ENCODE measurements at places on chromosomes 5 and 9. TPM values are rescaled to one million over a fixed set of nuclear protein-coding genes. Genes with fewer than 3 reads are reported as not detected.

GRCh38 chr5:179792612-179793467 is 946 bp upstream of the LTC4S start:
- H3K27ac ChIP-seq: peak overlapping the region; percentile 80
- no peaks in the 10 kb centered on the region for H3K27me3 ChIP-seq
- peaks cover 53% of the 10 kb centered on the region for H3K4me1 ChIP-seq
- H3K4me3 ChIP-seq: no peak overlapping the region
- peaks cover 9% of the 10 kb centered on the region for H3K36me3 ChIP-seq

GRCh38 chr9:9998491-9999287 is 614.1 kb downstream of the PTPRD start:
- H3K36me3 ChIP-seq: no peaks in the 10 kb centered on the region
- no peak overlapping the region for H3K27ac ChIP-seq
- no peak overlapping the region for H3K4me3 ChIP-seq
- H3K4me1 ChIP-seq: no peaks in the 10 kb centered on the region
- no peaks in the 10 kb centered on the region for H3K27me3 ChIP-seq
- DNase-seq: no peak

- DNase-seq: no peak
- H3K4me1 ChIP-seq: no peaks in the 10 kb centered on the region
- no peak overlapping the region for H3K27ac ChIP-seq
- H3K36me3 ChIP-seq: peaks cover 51% of the 10 kb centered on the region
- no peak overlapping the region for H3K4me3 ChIP-seq
These were observed 177.1 kb downstream of the GAPVD1 start for GRCh38 chr9:125438506-125439433.

DNA sequence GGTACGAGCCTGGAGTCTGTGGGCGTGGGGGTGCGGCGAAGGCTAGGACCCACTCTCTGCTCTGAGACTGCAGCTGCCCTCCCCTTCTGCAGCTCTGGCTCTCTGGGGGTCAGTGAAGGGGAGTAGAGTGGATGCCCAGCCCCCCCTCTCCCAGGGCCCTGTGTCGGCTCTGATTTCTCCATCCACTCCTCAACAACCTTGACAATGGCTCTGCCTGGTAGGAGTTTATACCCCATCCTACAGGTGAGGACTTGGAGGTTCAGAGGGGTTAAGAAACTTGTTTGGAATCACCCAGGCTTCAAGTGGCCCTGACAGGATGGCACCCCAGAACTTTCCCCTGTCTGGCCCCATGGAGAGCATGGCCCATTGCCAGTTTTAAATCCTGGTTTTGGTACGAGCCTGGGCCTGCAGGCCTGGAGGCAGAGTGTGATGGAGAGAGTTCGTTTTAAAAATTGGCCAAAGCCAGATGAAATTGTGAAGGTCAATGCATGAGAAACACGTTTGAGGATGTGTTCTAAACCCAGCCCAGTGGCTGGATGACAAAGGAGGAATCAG is 22.3 kb downstream of the NCS1 start:
- no peaks in the 10 kb centered on the region for H3K27me3 ChIP-seq
- peaks cover 4% of the 10 kb centered on the region for H3K4me1 ChIP-seq
- no peak overlapping the region for H3K27ac ChIP-seq
- no peak for DNase-seq
- H3K36me3 ChIP-seq: no peaks in the 10 kb centered on the region

The TRIM36 gene
- 5.5 TPM for total RNA-seq

The FBXL7 gene
- total RNA-seq: 8.0 TPM

The ANKRD31 gene
- total RNA-seq: 0.27 TPM

GRCh38 chr9:137158625-137159024 is 11.2 kb downstream of the LRRC26 start:
- H3K4me3 ChIP-seq: no peak overlapping the region
- no peak overlapping the region for H3K27ac ChIP-seq
- no peaks in the 10 kb centered on the region for H3K36me3 ChIP-seq
